Activated naive CD4-positive, alpha-beta T cell treated with anti-CD3 and anti-CD28 coated beads for 36 hours (primary cell): ENCODE measurements at places on chromosomes 13 and 19.

- DNase-seq: no peak
Observed at GRCh38 chr13:30810801-30811200, 75.5 kb downstream of the ALOX5AP start.

DNA sequence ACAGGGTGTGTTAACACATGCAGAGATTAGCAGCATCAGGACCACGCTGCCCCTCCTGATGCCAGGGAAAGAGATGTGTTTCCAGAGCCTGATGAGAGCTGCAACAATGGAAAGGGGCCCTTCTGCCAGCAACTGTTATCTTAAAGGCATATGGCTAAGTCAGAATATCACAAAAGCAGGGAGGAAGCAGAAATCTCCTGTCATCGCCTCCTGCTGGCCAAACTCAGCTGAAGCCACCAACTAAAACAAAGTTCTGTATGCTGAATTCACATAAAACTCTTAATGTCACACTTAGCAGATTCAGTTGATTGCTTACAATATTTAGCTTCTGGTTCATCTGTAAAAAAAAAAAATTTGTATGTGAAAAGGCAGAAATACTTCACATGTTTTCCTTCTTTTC, 178.2 kb downstream of the GPC5 start:
- no peak for DNase-seq

GRCh38 chr13:47076500-47076899, 179.6 kb upstream of the HTR2A start:
- no peak for DNase-seq

DNA sequence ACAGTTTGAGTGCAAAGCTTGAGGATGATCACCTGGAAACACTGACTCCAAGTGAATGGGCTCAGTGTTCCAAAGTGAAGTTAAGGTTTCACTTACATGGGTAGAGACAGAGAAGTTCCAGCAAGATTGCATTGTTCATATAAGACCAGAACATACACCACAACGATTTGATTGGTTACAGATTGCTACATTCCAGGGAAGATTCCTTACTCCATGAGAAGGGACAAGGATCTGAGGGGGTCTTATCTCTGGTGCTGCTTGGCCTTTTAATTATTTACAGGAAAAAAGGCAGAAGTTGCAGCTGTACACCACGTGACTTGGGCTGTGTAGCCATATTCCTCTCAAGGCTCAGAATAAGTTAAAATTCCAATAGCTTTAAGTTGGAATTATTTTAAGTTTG, 12.3 kb downstream of the WDFY2 start:
- DNase-seq: no peak

- DNase-seq: peak; percentile 29
Observed at GRCh38 chr13:32622827-32623226, 36.6 kb downstream of the PDS5B start.

- DNase-seq: peak; percentile 41
Observed at GRCh38 chr13:25276748-25277147, 10.5 kb downstream of the MTMR6 start.

DNA sequence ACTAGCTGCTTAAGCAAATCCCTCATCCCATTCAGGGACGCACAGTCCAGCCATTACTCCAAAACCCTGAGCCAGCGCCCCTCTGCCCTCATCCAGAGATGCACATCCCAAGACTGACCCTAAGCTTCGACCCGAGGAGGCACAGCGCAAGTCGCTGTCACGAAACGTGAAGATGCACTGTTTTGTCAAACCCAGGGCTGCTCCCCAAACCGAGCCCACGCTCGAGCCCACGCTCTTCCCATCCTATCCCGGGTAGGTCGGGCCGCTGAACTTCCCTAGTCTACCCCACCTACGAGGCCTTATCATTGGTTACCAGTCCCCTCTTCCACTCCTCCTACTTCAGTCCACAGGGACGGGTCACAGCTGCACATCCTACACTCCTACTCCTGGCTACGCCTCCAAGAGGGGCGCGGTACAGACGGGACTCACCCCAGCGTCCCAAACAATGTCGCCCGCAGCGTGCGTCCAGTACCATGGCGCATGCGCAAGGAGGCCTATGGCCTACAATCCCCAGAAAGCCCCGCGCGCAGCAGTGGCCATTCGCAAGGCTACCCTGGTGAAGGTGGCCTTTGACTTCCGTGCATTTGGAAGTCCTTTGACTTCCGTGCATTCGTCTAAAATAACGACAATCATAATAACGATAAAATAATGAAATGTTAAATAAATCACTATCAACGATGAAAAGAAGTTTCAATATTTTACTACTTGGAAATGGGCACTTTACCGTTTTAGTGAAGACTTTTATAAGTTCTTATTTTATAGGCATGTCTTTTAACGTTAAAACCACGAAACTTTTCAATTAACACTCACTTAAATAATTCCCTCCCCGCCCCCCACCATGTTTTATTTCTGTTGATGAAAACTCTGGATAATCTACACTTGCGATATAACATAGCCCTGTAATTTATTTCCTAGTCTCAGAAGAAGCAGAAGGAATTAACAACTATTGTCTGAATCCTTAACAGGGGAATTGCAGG, at the start of gene ZNF285:
Gene ZNF285 (minus strand): TSS at position 470 of the 977 bp plus-strand sequence. CDS start 4,395 bp downstream, outside the sequence.
- DNase-seq: peak; percentile 86

DNA sequence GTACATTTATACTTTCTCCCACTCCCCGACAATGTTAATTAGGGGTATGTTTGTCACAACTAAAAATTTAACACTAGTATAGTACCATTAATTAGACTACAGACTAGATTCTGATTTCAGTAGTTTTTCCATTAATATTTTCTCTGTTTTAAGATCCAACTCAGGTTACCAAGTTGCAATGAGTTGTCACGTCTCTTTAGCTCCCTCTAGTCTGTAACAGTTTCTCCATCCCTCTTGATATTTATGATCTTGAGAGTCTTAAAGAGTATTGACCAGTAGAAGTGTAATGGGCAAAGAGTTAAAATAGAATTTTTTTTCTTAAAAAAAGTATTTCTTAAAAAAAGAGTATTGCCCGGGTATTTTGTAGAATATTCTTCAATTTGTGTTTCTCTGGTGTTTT, 598.1 kb downstream of the TBC1D4 start:
- DNase-seq: no peak

- no peak for DNase-seq
Observed at GRCh38 chr19:40584007-40584406, 7.3 kb downstream of the SHKBP1 start.

- DNase-seq: no peak
Observed at GRCh38 chr19:6475321-6476108, 6.1 kb downstream of the DENND1C start.

DNA sequence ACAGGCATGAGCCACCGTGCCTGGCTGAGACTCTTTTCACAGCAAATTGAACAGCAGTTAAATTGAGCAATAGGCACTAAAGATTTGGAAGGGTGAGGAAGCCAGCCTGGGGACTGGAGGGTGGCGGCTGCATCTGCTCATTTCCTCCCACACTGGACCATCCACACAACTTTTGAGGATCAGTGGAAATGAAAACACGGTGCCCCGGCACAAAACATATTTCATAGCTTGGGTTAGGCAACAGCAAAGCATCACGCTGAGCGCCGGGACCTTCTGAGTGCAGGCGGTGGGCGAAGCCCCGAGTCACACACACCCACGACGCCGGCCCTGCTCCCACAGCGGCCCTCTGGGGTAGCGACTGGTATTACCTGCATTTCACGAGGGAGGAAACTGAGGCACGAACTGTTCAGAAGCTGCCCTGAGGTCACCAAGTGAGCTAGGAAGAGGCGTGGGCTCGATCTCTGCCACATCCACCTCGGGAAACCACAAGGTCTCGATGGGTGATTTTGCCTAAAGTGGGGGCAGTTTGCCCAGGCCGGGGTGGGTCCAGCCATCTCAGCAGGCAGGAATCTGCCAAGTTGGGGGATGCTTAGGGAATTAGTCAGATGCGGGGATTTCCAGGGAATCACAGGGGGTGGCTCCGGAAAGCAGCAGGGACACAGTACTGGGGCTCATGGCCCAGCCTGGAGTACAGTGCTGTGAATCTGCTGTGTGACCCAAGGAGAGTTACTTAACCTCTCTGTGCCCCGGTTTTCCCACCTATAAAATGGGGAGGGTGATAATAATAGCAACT, 3.5 kb upstream of the SBNO2 start:
- DNase-seq: no peak

DNA sequence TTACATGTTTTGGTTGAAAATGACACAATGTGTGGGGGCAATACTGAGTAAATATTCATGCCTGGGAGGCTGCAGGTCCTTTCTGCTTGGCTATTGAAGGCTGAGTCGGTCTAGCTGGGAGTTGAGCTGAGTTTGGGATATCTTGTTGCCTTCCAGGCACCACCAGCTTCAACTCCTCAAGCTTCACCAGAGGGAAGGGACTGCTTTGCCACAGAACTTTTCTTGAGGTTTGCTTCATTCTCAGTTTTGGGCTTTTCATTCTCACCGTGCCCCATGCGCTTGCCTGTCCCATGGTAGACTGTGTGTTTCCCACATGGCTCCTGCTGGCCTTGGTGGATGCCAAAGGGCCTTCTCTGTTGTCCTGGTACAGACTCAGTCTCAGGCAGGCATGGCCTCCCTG, 198.2 kb upstream of the SOX1 start:
- DNase-seq: no peak

DNA sequence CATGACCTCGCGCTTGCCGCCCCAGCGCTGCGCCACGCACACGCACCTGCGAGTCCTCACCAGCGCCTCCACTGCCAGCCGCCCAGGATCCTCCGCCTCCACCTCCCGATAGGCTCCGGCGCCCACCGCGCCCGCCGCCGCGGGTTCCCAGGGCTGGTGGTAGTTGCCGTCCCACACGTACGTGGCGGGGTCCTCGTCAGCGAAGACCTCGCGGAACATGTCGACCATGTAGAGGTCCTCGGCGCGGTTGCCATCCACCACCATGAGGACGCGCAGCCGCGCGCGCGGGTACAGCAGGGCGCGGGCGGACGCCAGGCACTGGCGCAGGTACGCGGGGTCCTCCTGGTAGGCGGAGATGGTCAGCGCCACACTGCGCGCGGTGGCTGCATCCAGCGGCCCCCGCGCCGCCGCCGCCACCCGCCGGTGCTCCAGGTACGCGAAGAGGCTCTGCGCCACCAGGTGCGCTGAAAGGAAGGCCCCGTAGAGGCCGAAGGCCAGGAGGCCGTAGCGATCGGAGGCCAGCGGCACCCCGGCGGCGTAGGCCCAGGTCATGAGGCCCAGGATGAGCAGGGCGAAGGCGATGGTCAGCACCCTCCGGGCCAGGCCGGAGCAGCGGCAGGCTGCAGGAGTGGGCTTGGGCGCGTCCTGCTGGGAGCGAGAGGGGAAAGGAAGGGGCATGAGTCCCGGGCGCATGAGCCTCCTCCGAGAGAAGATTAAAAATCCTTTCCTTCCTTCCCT, 4.4 kb downstream of the HAS1 start:
- no peak for DNase-seq

- no peak for DNase-seq
Observed at GRCh38 chr13:59301174-59301567, 862.6 kb downstream of the DIAPH3 start.

DNA sequence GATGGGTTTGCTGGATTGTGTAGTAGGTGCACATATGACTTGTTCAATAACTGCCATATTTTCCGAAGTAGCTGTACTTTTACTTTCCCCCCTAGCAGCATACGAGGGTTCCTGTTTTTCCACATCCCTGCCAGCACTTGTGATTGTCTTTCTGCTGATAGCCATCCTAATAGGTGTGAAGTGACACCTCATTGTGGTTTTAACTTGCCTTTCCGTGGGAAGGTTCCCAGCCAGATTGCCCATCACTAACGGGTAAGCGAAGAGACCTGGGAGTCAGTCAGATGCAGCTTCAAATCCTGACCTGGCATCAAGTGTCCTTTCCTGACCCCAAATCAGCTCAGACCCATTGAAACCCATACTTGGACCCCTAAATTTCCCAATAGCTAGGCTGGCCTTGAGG, 4.5 kb downstream of the CLPTM1 start:
- DNase-seq: no peak

DNA sequence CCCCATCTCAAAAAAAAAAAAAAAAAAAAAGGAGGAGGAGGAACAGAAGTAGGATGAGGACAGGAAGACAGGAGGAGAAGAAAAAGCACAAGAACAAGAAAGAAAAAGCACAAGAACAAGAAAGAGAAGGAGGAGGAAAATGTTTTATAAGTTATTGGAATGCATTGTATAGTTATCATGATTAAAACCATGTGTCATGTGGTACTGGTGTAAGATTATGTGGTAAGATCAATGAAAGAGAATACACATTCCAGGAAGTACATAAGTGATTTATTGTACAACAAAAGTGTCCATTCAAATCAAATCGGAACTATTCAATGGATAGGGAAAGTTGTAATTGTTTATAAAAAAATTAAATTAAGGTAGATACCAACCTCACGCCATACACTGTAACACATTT, 167.7 kb downstream of the MZT1 start:
- no peak for DNase-seq

GRCh38 chr13:105346141-105346775, 1189.2 kb downstream of the EFNB2 start:
- no peak for DNase-seq

DNA sequence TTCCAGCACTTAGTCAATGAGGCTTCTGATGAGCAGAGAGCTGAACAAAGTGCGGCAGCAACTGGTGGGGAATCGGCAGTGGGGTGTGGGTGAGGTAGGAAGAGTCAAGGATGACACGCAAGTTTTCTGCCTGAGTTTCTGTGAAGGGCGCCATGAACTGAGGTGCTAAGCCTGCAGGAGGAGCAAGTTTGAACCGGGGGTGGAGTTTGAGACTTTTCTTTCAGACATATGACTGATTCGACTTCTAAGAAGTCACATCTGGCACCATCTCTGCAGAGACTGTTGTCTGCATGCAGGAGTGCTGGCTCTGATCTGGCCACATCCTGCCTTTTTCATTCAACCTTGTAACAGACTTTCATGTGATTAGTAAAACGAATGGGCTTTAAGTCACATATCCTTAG, 14.8 kb upstream of the GPI start:
- peak; percentile 89 for DNase-seq

GRCh38 chr19:6039566-6040225, 61.8 kb upstream of the RANBP3 start:
- no peak for DNase-seq

GRCh38 chr13:80133631-80134261, 207.2 kb downstream of the SPRY2 start:
- no peak for DNase-seq

- DNase-seq: peak; percentile 75
Observed at GRCh38 chr19:43784981-43785808, 4.4 kb upstream of the KCNN4 start.

DNA sequence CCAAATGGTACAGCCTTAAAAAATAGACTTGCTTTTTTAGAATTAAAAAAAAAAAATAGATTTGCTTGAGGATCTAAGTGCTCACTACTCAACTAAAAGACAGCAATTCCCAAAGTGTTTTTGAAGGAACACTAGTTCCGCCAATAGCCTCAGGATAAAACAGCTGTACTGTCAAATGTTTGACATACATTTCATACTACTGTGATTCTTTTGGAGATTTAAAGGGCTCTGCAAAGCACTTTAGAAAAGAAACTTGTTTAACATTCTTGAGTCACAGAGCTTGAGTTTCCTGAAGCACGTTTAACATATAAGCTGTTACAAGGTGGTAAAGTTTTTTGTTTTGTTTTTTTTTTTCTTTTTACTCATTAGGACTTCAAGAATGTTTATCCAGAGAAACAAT, 23.1 kb upstream of the KLF5 start:
- DNase-seq: no peak

DNA sequence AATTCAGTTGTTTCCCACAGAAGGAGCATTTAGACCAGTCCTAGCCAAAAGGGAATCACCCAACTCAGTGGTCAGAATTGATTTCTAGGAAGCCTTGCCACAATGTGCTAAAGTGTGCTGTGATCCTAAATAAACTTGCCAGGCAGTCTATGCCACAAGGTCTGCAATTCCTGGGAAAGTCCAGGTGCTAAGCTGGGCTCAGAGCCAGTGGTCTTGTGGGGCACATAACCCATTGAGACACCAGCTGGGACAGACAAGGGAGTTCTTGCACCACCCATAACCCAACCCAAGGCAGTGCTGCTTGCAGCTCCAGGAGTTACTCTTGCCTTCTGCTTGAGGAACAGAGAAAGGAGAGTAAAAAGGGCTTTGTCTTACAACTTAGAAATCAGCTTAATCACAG, 489.5 kb upstream of the SPRY2 start:
- DNase-seq: no peak
